ENCODE measurements at places on chromosomes 2 and 18.

DNA sequence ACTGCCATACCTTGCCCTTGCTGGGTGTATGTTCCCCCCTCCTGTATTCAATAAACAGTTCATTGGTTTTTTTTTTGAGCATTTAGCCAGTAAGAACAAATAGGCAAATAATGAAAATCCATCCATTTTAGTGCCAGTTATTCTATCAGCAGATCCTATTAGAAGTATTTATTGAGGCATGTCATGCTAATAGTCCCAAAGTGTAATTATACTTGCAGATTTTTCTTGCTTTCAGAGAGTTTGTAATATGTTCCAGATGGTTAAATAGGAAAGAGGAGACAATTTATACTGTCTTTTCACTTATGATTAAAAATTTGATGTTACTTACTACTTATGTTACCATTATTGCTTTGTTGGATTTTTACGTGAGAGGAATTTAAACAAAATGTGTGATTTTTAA lies 127.6 kb downstream of the NCOA1 start:
- DNase-seq = no peak

GRCh38 chr2:1856475-1856874 lies 112.2 kb upstream of the PXDN start:
- no peak for DNase-seq

DNA sequence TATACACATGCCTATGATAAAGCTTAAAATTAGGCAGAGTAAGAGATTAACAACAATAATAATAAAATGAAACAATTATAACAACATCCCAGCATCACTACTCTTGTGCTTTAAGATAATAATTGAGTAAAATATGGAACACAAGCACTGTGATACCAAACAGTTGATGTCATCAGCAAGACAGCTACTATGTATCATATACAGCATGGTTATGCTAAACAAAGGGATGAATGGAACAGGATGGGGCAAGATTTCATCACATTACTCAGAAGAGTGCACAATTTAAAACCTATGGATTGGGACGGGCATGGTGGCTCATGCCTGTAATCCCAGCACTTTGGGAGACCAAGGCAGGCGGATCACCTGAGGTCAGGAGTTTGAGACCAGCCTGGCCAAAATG lies 1221.0 kb downstream of the SUCLG1 start:
- DNase-seq = no peak

DNA sequence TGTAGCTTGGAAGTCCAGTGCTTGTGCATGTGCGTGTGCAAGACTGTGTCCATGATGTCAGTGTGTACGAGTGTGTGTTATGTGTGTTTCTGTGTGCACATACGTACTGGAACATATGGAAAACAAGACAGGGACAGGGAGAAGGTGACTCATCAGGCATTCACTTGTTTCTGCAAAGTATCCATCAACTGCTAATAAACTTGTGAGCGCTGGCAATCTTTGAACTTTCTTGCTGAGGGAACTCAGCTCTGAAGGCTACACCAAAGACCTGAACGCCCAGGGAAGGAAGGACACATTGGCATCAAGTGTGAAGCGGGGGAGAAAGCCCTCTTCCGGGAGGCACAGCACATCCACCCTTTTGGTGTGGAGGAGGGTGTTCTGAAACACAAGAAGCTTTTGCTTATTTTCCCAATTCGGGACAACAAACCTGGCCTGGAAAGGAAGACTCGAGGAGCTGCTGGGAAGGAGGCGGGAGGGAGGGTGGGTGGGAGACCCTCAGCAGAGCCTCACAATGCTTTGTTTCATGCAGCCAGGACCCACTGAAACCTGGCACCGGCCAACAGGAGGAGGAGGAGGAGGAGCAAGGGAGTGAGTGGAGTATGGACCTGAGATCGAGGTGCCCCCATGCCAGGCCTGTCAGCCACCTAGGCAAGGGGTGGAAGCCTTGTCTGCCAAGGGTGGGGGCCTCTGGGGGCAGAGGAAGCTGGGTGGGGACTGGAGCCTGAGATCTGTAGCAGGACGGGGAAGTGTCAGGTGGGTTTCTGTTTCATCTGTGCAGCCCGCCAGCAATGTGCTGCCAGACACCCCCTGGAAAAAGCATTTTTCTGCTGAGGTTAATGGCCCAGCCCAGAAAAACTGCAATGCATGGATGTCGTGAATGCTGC lies 26.8 kb downstream of the SMAD7 start:
- DNase-seq = no peak

- DNase-seq = no peak
Observed at GRCh38 chr18:8765783-8766463, 60.6 kb downstream of the MTCL1 start.

- no peak for DNase-seq
Observed at GRCh38 chr2:170740660-170741059, 25.5 kb downstream of the SP5 start.
